A172 (cell line): ENCODE measurements at places on chromosomes 16 and 17. TPM values are rescaled to one million over a fixed set of nuclear protein-coding genes. Genes with fewer than 3 reads are reported as not detected.

DNA sequence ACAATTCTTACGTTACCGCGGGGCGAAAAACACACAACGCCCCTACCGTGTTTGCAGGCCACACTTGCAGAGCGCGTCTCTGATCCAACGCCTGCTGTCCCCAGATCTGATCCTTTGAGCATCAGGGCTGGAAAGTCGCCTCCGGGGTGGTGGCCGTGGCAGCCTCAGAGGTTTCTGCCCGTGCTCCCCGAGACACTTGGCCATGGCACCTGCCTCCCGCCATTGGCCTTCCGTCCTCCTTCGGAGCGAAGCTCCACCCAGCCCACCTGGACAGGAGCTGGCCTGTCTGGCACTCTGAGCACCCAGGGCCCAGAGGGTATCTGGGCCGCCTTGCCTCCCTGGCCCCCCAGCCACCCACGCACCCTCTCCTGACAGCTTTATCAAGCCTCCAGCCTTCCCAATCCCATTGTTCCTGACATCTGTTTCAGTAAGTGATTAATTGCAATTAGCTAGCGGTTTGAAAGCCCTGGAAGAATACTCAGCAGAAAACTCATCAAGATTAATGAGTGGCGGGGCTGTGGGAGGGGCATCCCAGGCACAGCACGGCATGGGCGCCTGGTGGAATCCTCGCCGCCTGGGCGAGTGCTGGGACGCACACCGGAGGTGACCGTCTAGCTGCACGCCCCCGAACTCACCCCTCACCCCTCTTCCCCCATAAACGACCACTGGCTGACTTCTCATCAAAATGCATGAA lies 181.5 kb upstream of the GSE1 start:
- DNase-seq = no peak

Gene MRPS23
- total RNA-seq = 67.2 and 83.7 TPM in 2 replicates

Gene ITPRIPL2
- 24.1 and 30.8 TPM in 2 replicates for total RNA-seq

GRCh38 chr17:48995304-48995973 lies 1.7 kb upstream of the IGF2BP1 start:
- DNase-seq = no peak

Gene TRIM37
- 63.4 and 68.8 TPM in 2 replicates for total RNA-seq

- no peak for DNase-seq
These were observed 18.7 kb upstream of the SLC38A8 start for GRCh38 chr16:84061236-84061819.

DNA sequence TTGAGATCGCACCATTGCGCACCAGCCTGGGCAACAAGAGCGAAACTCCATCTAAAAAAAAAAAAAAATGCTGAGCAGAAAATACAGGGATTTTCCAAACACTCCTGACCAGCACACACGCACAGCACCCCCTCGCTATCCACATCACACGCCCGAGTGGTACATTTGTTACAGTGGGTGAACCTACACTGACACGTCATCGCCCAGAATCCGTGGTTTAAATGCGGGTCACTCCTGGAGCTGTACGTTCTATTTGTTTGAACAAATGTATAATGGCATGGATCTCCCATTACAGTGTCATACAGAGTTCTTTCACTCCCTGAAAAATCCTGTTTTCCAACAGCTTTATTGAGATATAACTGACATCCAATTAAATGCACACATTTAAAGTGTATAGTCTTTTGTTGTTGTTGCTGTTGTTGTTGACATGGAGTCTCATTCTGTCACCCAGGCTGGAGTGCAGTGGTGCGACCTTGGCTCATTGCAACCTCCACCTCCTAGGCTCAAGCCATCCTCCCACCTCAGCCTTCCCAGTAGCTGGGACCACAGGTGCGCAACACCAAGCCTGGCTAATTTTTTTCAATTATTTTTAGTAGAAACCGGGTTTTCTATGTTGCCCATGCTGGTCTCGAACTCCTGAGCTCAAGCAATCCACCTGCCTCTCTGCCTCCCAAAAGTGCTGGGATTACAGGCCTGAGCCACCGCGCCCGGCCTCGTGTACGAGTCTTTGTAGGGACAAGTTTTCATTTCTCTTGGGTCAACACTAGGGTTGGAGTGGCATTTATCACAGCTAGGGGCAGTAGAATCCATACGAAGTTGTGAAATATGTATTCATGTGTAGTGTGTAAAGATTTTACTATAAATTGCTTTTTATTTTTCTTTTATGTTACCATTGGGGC lies 4.4 kb upstream of the CARHSP1 start:
- no peak for DNase-seq

DNA sequence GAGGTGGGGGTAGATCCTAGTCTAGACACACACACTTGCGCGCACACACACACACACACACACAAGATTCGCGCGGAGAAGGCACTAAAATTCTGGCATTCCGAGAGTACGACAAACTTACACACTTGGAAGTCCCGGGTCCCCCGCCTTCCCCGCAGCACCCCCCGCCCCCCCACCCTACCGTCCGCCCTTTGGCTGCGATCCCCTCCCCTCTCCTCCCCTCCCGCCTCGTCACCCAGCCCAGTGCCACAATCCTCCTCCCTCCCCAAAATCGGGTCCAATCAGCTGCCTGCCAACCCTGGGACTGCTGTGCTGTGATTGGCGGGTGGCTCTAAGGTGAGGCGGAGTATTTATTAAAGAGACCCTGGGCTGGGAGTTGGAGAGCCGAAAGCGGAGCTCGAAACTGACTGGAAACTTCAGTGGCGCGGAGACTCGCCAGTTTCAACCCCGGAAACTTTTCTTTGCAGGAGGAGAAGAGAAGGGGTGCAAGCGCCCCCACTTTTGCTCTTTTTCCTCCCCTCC lies at the start of gene SOX9:
SOX9 (plus strand) TSS at position 379 of the 522 bp plus-strand sequence. CDS start 372 bp downstream, outside the sequence.
- peak; percentile 95 for DNase-seq

Gene CACNA1H
- total RNA-seq = 2.0 and 3.4 TPM in 2 replicates

DNA sequence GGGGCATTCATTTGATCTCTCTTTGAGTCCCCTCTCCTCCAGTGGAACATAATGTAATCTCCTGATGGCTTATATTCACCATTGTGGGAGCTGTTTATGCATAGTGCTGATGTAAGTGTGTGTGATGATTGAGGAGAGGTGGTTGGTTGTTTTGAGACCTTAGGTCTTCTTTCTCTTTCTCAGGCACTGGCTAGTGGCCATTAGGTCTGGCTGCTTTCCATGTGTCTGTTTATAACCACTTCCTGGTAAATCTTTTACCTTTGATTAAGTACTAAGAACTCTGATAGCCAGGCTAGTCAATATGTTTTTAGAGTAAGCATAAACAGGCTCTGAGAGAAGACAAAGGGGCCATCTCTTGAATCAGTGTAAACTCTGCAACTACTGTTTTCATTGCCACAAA lies 27.9 kb downstream of the VAT1L start:
- DNase-seq = no peak

GRCh38 chr16:87044829-87045228 lies 272.4 kb downstream of the C16orf95 start:
- DNase-seq = no peak

DNA sequence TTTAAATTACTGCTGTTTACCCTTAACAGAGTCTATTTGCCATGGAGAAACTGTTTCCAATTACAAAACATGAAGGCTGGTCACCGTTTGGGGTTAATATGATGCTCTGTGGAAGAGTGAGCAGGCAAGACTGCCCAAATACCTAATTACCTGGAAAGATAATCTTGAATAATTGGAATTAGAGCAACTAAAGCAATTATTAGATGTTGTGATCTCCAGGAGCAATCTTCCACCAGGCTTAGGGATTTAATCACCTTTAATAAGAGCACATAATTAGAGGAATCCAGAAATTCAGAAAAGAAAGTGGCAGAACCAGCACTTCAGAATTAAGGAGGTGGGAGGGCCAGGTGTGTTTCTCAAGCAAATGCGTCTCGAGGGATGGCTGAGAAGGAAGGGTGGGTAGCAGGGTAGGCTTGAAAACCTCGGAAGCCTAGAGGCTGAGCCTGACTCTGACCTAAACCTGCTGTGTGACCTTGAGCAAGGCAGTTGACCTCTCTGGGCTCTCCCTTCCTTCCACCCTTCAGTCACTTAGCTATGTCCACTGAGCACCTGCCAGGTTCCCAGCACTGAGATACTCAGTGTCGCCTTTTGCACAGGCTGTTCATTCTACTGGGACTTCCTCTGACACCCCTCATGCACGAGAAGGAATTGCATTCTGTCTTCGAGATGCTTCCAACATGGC lies 113.2 kb downstream of the GSG1L start:
- no peak for DNase-seq

Gene CD7
- total RNA-seq = not detected in 2 replicates

DNA sequence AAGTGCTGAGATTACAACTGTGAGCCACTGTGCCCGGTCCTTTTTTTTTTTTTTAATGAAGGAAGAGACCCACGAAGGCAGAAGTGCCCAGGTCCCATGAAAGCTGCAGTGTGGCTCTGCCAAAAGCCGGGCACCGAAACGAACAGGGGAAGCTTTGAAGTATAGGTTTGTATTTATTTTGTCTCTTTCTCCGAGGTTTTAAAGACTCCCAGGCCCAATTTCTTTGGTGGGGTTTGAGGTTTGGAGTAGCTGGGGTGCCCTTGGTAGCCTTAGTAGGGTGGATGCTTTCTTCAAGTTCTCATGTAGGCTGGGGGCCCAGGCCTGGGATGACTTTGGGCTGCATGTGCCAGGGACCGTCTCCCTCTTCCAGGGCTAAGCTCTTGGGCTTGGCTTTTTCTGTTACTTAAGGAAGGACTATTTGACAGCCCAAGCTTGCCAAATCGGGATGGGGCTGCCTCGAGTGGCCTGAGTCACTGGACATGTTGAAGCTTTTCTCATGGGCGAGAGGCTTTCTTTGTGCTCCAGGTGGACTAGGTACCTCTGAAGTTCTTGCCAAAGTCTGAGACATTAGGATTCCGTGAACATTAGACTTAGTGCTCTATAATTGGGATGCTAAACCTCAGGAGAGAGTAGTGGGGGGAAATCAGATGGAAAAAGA lies 66.3 kb downstream of the WIPI1 start:
- no peak for DNase-seq

- DNase-seq = peak; percentile 21
These were observed 28.6 kb upstream of the NDRG4 start for GRCh38 chr16:58471209-58471975.

Gene BEAN1
- 0.91 and 1.7 TPM in 2 replicates for total RNA-seq

Gene FAM117A
- total RNA-seq = 4.6 and 12.0 TPM in 2 replicates

Gene RNF167
- 48.2 and 49.2 TPM in 2 replicates for total RNA-seq

Gene KRTAP1-5
- not detected in 2 replicates for total RNA-seq

DNA sequence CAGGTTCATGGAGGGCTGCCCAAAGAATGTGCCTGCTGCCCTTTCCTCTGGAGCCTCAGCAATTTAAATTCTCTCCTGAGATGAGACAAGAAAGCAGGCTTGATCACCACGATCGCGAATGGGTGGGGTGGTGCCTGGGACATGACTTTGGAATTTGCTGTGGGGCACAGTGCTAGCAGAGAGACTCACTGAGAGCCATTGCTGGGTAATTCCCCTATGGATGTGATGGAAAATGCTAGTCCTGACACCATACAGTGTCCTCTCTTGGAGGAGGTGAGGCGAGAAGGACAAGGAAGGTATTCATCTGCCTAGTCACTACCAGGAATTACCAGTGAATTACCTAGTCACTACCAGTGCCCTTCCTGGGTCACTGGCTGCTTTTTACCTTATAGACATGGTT lies 15.5 kb downstream of the FAM20A start:
- DNase-seq = no peak

Gene SYT17
- total RNA-seq = 0.55 and 1.3 TPM in 2 replicates

- DNase-seq = peak; percentile 77
These were observed 43.4 kb upstream of the CRHR1 start for GRCh38 chr17:45740553-45741330.

Gene FOXL1
- 4.6 and 7.6 TPM in 2 replicates for total RNA-seq

GRCh38 chr16:75280331-75280804 lies 28.9 kb upstream of the BCAR1 start:
- no peak for DNase-seq

Gene MLX
- 47.1 and 52.9 TPM in 2 replicates for total RNA-seq

GRCh38 chr16:14070555-14070876 lies 603 bp upstream of the MRTFB start:
- DNase-seq = no peak

- DNase-seq = no peak
These were observed 36.8 kb upstream of the ZC3H18 start for GRCh38 chr16:88533381-88533917.

DNA sequence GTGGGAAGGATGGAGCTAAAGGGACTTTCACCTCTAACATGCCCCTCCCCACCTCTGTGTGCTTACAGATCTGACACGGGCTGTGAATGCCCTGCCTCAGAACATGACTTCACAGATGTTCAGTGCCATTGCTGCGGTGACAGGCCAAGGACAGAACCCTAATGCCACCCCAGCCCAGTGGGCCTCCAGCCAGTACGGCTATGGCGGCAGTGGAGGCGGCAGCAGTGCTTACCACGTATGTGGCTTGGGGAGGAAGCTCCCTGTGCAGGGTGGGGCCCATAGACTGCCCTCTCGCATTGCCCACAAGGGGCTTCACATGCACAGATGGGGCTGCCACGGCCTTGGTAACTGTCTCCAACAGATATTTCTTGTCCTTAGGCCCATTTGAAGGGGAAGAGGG lies 11.4 kb downstream of the PROCA1 start:
- DNase-seq = no peak

Gene WSCD1
- total RNA-seq = 0.57 TPM in 1 of 2 replicates, not detected in the other

Gene STH
- total RNA-seq = not detected in 2 replicates

GRCh38 chr16:3478242-3478925 lies 16.9 kb downstream of the C16orf90 start:
- no peak for DNase-seq

DNA sequence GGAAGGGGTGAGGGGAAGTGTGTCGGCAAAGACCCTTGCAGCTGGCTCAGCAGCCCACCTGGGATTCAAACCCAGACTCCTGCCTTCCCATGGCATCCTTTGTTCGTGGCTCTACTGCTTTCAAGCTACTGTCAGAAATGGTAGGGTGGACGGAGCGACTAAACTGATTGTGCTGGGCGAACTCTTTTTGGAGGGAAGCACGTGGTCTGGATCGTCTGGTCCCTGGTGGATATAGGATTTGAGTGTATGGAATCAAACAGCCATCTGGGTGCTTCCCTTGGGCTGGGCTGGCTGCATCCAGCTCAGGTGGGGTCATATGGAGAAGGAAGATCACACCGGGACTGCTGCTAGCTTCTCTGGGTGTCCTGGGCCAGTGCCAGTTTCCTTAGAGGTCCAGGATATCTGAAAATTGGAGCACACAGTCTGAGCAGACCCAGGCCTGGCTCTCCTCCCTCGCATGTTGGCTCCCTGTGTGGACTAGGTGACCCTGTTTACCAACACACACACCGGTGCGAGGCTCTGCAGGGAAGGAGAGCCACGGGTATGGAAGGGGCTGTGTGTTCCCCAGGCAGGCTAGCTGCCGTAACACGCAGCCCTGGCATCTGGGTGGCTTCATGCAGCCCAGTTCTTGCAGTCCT lies 8.6 kb downstream of the CMIP start:
- no peak for DNase-seq

Gene RAB11FIP4
- total RNA-seq = 2.2 and 2.6 TPM in 2 replicates

- DNase-seq = peak; percentile 66
These were observed 14.6 kb upstream of the CIBAR2 start for GRCh38 chr16:85126705-85127378.

Gene TEX19
- total RNA-seq = 0.22 TPM in 1 of 2 replicates, not detected in the other
